NCI-H1105 (cell line): ENCODE measurements at places on chromosomes 3 and 15.
A peak's percentile ranks its signal among the peaks of the same experiment; 100 is the strongest.

DNA sequence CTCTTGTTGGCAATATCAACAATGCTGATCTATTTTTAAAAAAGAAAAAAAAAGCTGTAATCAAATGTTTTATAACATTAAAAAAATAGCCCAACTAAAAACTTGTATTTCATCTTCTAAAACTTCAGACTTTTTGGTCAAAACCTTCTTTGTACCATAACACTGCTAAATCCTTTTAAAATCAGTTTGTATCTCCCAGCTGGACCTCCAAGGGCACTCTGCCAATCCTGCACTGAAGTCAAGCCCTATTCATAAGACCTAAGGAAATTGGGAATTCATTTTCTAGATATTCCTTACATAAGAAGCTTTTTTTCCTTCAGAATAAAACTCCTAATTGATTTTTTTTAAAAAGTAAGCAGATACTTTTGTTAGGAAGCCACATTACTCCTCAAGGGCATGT lies 38.2 kb upstream of the HCLS1 start:
- no peak for DNase-seq

- DNase-seq: no peak
Measured at GRCh38 chr3:152287898-152288576, 19.3 kb downstream of the MBNL1 start.

DNA sequence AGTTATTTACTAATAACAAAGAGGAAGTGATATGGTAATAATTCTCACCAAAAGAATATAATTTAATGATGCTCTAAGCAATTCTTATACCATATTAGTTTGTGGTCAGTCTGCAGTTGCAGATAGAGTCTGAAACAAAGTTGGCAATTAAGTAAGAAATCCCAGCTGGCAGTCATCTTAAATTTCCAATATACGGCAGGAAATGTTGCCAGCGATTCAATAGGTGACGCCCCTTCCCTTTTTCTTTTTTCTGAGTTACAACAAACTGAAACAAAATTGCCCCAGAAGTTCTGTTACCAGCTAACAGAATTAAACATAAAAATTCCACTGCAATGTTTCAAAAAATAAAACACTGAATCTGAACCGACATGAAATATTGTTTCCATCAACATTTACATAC lies 26.7 kb downstream of the LRRFIP2 start:
- DNase-seq: no peak

GRCh38 chr15:45641999-45642932 lies 7.4 kb downstream of the SQOR start:
- DNase-seq: no peak

GRCh38 chr3:172288651-172289050 lies 159.6 kb downstream of the GHSR start:
- DNase-seq: no peak

- no peak for DNase-seq
Measured at GRCh38 chr3:156781310-156782230, 44.6 kb upstream of the LEKR1 start.

DNA sequence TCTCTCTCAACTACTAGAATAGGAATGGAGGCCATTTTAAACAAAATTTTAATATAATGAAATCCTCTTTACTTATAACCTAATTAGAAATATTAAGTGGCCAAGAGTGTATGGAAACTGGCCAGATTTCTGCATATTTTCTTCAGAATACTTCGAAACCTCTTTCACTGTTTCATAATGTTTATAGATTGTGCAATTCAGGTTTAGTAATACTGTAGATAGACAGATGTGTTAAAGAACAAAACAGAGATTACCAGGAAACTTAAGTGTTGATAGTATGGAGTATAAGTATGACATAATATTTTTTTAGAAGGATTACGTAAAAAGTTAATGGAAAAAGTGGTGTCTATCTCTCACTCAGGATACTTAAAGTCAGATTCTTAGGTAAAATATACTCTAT lies 4.7 kb downstream of the ABHD5 start:
- DNase-seq: no peak

DNA sequence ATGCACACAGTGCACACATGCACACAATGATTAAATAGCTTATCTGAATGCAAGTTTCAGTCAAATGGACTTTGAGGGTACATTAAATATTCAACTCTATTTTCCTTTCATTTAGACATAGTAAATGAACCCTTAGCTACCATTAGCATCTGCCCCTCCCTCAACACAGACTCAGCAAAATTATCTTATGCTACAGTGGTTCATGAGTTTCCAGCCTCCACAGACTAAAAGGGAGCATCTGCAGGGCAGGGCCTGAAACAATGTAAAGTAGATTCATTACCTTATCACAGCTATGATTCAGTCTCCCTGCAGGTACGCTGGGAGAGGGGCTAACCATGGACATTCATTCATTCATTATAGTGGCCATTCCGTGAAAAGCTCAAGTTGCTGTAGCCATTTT lies 329.1 kb downstream of the VGLL3 start:
- DNase-seq: no peak

GRCh38 chr3:87145553-87145952 lies 81.6 kb upstream of the CHMP2B start:
- no peak for DNase-seq

DNA sequence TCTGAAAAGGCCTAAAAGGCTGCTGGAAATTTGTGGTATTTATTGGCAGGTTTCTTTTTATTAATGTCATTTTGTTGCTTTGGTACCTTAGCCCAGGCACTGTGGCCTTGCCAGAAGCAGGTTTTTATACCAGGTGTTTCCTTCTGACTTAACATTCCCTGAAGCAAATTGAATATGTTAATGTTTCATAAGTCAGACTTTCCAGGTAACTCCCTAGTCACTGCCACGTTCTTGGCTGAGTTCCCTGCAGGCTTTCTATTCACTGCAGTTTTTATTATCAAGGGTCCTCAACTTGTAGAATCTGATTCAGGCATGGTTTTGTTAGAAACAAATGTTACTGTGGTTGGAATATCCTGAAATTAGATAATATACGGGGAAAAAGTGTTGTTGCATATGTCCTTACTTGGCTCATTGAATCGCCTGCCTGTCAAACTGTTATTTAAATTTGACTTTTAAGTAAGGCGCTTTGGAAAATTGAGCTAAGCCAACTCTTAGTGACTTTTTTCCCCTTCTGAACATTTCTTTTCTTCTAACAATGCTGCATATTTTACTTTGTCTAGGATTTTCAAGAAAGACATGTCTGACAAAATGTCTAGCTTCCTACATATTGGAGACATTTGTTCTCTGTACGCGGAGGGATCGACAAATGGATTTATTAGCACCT lies 22.9 kb downstream of the ITPR1 start:
- DNase-seq: no peak

DNA sequence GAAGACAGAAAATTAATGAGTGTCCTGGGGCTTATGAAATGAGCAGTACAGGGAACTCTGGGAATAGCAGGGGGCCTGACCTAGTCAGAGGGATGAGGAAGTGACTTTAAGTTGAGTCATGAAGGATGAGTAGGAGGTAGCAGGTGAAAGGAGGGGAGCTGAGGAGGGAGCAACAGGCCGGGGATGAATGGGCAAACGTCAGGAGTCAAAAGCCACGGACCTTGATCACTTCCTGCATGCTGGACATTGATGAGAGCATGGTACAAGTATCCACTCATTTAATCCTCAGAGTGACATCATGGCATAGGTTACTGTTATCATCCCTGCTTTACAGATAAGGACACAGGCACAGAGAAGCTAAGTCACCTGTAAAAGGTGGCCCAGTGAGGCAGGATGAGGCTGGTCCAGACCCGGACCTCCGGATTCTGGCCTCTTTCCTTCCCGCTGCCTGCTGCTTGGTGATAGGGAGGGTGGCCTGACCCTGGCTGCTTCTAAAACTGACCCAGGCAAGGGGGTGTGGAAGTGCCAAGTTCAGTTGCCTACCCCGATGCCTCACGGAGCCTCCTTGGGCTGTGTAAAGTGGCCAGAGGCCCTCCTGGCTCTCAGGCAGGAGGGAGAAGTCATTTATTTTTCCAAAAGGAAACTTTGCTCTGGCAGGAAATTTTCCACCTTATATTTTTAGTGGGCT lies 7.6 kb downstream of the CORO2B start:
- no peak for DNase-seq

DNA sequence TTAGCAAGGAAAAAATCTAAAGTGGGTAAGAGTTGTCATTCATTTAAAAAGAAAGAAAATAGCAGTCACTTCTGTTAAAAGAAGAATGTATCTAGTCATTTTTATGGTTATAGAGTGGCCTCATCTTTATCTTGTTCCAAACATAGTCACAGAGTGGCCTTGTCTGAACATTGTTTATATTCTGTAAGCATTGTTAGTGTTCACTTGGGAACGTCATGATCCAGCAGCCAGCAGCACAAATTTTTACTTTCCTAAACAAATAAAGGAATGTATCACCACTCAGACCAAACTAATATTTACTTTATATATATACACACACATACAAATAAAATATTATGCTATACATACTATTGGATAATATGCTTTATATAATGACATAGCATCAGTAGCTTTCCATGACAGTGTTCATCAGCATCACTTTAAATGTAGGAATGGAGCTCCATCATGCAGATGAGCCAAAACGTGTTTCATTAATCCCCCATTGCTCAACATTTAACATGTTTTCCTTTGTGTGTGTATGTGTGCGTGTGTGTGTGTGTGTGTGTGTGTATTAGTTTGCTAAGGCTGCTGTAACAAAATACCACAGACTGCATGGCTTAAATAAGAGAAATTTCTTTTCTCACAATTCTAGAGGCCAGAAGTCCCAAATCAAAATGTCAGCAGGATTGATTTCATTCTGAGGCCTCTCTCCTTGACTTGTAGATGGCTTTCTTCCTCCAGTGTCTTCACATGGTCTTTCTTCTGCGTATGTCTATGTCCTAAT lies 39.6 kb upstream of the GYG1 start:
- no peak for DNase-seq

DNA sequence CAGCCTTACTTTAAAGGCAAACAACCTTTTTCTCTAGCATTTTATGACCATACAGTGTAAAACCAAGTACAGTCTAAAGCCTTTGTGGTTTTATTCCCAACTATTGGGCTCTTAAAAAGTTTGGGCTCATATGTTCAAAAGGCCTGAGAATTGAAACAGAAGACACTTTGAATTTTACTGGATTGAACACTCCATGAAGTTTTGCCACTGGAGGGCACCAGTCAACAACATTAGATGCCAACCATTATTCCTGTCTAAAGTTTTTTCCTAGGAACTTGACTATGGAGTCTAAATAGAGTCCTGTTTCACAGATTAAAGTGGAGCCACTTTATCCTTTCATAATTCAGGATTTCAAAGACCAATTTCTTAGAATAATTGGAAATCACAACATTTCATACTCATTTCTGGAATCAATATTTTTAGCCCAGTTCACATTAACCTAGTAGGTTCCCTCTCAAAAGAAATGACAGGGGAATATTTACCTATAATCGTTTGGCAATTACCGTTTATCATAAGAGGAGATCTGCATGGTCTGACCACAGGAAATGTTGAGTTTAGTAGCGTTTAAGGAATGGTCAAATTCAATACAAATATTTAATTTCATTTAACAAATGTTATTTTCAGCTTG lies 244.1 kb upstream of the PDZRN3 start:
- DNase-seq: no peak

GRCh38 chr3:68771681-68772080 lies 160.7 kb downstream of the TAFA4 start:
- DNase-seq: no peak

- no peak for DNase-seq
Measured at GRCh38 chr3:72380193-72380592, 468.1 kb downstream of the SHQ1 start.

- no peak for DNase-seq
Measured at GRCh38 chr3:127669541-127670228, 3.1 kb upstream of the ABTB1 start.

DNA sequence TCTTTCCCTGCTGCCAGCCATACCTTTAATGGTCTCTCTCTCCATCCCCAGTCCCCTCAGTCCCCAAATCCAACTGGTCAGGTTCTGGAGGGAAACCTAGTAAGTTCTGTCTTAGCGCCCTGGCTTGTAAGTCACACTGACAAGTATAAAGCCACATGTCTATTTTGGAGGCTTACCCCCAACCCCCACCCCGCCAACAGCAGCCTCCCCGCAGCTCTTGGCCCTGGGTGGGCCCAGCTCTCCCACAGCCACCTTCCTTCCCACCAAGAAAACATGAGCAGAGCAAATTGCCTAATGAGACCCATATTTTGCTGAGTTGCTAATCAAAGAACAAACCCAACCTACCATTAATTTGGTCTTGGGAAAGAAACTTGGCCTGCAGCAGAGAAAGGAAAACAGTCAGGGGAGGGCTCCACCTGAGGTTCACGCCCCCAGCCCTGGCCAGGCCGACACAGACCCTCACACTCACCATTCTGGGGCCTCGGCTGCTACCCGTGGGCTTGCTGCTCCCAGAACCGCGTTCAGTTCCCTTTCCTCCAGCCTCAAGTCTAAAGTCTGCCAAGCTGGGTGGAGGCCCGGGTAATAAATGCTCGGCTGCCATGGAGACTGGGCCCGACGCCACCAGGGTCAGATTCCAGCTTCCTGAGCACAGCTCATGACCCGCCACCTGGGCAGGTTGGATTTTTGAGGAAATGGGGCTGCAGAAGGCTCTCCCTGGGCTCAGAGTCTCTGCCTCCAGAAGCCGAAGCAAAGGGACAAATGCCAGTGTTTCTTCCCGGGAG lies at the start of gene CALML4:
Gene CALML4, minus strand, starts transcription at position 557 of the 782 bp plus-strand sequence. Its CDS starts 85 bp downstream, at position 472.
- peak; percentile 65 for DNase-seq

DNA sequence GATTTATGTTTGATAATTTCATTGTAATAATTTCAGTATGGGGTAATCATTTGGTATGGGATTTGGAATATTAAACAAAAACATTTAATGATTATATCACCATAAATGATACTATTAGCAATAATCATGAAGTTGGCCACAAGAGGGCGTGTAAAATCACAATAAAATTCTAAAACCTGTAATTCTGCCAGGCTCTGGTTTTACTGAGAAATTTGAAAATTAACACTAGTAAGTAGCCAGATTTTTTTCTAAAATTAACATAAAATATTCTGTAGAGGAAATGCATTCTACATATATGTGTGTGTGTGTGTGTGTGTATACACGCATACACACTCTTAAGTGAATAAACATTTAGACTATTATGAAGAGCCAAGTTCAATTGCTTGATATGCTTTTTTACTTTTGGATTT lies 40.5 kb downstream of the FEZF2 start:
- DNase-seq: no peak

DNA sequence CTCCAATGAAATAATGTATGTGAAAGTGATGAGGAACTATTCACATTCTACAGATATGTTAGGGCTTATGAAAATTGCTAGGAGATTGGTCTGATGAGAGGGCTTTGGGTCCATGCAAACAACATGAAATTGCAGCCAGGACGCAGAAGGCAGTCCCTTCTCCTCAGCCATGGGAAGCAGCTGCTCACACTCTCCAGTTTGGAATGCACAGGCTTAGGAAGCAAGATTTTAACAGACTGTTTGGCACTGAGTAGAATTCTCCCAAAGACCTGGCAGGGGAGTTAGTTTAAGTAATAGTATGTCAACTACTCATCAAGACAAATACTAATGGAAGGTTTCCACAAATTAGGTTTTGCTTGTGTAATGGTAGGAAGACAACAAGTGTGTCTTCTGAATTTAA lies 500.7 kb upstream of the ARRDC4 start:
- DNase-seq: no peak

- no peak for DNase-seq
Measured at GRCh38 chr15:101434032-101434920, 55.2 kb downstream of the PCSK6 start.
